Stimulated activated CD8-positive, alpha-beta memory T cell treated with anti-CD3 and anti-CD28 coated beads, Interleukin-4, amount 100 ng/mL, for 48 hours (primary cell): ENCODE measurements at places on chromosomes 6 and 20.

GRCh38 chr6:40719671-40720374, 132.7 kb upstream of the LRFN2 start:
- no peak for DNase-seq

GRCh38 chr20:44683263-44684046, 31.7 kb upstream of the CCN5 start:
- DNase-seq: peak; percentile 70

- DNase-seq: no peak
These were observed 390.7 kb upstream of the POU3F2 start for GRCh38 chr6:98443633-98444032.

- no peak for DNase-seq
These were observed 423.6 kb downstream of the BCKDHB start for GRCh38 chr6:80530103-80530502.

DNA sequence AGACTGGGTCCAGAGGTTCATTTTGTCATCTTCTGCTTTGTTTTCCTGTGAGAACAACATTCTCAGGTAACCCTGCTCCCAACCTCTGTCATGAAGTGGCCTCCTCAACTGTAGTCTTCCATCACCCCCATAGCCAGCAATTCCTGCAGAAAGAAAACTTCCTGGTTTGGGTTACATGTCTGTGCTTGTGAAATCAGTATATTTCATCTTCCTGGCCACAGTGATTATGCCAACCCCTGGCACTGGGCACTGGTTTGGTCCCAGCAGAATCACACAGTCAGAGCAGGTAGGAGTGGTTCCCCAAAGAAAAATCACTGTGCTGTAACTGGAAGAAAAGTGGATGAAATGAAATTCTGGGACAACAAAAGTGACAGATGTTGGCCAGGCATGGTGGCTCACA, 52.5 kb downstream of the CRYBG1 start:
- DNase-seq: no peak

- no peak for DNase-seq
These were observed 114.8 kb downstream of the SCML4 start for GRCh38 chr6:107709341-107709740.

DNA sequence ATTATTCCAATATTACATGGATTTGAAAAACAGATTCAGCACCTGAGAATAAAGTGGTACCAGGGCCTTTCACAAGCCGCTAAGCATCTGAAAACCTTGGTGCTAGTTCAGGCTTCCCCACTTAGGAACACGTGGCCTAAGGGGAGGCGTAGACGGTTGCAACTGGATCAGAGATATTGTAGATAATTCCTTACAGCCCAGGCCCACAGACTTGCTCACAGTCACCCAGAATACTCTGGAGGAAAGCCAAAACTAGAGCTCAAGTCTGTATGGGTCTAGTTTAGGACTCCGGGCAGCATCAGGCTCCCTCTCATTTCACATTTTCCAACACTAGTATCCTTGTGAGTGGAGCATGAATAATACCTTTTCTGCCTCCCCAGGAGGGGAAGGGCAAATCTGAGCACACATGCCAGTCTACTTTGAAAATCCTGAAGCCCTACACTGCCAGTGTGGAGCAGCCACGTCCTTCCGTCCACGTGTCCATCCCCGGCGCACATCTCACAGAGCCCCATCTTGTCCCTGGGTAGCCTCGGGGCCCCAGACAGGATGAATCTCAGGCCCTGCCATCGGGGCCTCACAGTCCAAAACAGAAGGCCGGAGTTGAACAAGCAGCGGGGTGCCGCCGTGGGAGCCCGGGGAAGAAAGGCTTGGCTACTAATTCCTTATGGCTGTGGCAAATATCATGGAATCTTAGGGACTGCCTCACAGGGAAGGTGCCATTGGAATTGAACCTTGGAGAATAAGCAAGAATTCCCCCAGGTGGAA, 299.3 kb downstream of the NRN1 start:
- DNase-seq: no peak

GRCh38 chr20:42063141-42063540, 445.0 kb upstream of the CHD6 start:
- no peak for DNase-seq

- no peak for DNase-seq
These were observed 105.1 kb upstream of the PRL start for GRCh38 chr6:22401932-22402331.

- no peak for DNase-seq
These were observed 11.2 kb downstream of the CCDC167 start for GRCh38 chr6:37488476-37488875.

DNA sequence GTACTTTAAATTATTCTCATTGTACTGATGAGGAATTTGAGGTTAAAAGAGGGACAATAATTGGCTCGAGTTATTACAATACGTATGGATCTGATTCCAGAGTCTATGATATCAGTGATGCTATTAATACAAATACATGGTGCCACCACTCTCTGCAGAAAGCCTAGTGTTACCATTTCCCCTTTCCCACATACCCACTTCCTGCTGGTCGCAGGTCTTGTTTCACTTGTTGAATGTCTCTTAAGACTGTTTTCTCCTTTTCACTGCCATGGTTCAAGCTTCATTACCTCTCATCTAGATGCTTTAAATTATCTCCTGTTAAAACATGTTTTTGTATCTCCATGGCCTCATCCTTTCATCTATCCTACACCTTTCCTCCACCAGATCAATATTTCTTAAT, 62.0 kb downstream of the FHL5 start:
- DNase-seq: no peak

DNA sequence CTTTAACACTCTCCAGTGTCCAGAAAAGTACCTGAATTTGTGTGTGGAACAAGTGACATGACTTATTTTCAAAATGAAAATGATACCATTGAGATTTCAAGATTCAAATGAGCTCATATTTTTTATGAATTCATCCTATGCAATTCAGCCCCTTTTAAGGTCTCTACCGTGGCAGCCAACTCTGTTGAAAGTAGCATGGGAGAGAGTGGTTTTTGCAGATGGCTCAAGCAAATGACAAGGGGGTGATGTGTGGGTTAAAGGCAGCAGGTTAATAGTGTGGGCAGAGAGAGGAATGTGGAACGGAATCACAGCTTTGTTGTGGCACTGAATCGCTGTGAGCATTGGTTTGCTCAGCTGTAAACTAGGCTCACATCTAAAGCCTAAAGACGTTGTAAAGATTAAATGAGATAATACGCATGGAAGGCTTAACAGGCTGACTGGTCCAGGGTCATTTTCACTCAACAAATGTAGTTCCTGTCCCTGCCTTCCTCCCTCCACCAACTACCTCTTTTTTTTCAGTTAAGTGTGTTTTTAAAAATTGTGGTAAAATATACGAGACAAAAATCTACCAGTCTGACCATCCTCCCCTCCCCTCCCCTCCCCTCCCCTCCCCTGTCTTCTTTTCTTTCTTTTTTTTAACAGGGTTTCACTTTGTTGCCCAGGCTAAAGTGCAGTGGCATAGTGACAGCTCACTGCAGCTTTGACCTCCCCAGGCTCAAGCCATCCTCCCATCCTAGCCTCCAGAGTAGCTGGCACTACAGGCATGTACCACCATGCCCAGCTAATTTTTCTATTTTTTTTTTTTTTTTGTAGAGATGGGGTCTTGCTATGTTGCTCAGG, 114.7 kb upstream of the ZNF217 start:
- DNase-seq: peak; percentile 65

- no peak for DNase-seq
These were observed 77.6 kb upstream of the RGS17 start for GRCh38 chr6:153208706-153209105.

GRCh38 chr6:95848717-95849116, 167.1 kb upstream of the FUT9 start:
- no peak for DNase-seq

GRCh38 chr20:59680148-59680650, 75.9 kb downstream of the PHACTR3 start:
- DNase-seq: no peak

- DNase-seq: no peak
These were observed 22.2 kb upstream of the POU3F2 start for GRCh38 chr6:98812220-98812619.

- no peak for DNase-seq
These were observed 4.6 kb upstream of the LZTS3 start for GRCh38 chr20:3177746-3178485.

GRCh38 chr6:30896541-30896940, 11.5 kb upstream of the GTF2H4 start:
- no peak for DNase-seq

DNA sequence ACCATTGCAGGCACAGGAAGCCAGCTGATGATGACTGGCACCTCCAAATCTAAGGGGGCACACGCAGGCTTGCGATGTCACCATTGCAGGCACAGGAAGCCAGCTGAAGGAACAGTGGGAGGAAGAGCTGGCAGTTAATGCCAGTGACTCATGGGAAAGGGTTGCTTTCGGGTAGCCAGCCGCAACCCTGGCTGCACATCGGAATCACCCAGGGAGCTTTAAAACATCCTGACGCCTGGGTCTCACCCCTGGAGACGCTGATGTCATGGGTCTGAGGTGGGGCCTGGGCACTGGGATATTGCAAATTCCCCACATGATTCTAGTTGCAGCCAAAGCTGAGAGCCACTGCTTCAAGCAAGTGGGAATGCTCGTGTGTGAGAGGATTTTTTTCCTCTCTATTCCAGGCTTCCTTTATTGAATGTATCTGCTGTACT, 16.1 kb upstream of the CCN6 start:
- DNase-seq: no peak

- no peak for DNase-seq
These were observed 1249.0 kb upstream of the CITED2 start for GRCh38 chr6:140623498-140623897.

- DNase-seq: no peak
These were observed 12.8 kb upstream of the PNRC1 start for GRCh38 chr6:89067796-89068195.

DNA sequence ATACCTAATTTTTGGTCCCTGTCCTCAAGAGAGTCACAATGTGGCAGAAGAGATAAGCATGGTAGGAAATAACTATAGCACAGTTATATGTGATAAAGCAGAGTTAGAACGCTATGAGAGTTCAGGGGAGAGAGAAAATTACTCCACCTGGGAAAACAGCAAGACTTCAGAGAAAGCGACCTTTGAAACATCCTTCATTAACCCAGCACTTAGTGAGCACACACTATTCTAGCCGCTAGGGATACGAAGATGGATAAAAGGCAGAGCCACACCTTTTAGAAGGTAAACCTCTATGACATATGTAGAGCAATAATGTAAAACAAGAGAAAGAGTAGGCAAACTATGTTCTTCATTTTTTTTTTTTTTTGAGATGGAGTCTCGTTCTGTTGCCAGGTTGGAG, 264.3 kb downstream of the PTPRK start:
- DNase-seq: no peak

- no peak for DNase-seq
These were observed 65.3 kb downstream of the EDN3 start for GRCh38 chr20:59365611-59366285.
